ENCODE measurements at places on chromosomes 4 and X.
A peak's percentile ranks its signal among the peaks of the same experiment; 100 is the strongest.

DNA sequence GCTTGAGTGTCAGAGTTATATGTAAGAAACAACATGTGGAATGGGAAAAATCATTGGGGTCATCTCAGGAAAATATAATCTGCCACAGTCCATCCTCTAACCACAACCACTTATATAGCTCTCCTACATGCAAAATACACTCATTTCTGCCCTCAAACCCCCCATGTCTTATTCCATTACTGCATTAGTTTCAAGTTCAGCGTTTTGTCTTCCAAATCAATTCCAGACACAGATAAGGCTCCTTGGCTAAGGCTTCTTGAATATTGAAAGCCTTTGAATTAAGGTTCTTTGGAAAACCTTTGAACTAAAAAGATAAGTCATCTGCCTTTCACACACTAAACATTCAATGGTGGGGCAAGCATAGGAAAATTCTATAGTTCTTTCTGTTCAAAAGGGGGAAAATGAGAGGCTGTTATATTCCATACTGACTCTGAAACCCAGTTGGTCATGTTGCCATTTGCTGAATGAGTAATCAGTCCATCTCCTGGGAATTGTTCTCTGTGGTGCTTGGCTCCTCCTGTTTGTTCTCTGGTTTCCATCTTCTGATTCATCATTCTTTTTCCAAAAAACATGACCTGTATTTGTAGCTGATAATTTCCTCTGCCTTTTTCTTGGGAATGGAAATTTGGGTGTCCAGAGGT, 218.7 kb downstream of the BMPR1B start:
- DNase-seq, result no peak

DNA sequence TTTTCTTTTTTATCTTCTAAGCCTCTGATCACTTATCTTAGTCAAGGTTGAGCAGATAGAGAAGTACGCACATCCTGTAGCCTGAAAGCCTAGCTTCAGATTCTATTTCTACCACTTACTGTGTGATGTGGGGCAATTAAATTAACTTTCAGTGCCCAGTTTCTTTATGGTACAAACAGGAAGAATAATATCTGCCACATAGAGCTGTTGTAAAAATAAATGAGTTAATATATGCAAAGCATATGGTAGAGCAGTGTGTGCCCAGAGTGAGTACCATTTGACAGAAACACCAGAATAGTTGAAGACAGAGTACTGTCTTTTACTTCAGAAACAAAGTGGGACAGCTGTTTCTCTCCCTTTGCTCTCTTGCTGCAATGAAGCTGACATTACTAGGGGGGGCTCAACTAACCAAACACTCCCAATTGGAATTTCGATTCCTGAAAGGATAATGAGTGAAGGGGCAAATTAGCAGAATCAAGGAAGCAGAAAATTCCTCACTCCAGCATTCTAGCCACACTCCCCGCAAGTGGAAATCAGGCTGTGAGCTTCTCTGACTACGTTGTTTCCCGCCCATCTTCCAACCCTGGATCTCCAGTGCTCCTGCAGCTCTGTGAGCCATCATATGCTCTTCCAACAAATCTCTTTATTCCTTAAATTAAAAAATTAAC, 80.4 kb downstream of the MAPK10 start:
- DNase-seq, result no peak

DNA sequence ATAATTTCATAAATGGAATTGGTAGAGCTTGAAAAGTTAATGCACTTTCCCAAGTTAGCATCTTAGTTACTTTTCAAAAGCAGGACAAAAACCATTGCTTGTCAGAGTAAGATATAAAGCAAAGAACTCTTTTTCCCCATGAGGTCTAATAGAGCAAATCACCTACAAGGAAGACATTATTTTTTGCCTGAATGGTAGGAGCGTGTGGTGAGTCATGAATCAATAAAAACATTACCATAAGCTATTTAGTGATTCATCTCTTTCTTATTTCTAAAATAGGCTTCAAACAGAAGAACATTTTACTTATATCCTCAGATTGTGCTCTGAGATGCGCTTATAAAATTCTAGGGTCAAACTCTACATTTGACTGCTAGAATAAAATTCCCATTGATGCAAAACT, 109.4 kb upstream of the GPRIN3 start:
- no peak for DNase-seq

GRCh38 chr4:108492816-108493595, 127.4 kb upstream of the RPL34 start:
- DNase-seq, result no peak

- DNase-seq, result no peak
Observed at GRCh38 chrX:76893930-76894329, 466.4 kb downstream of the MAGEE1 start.

DNA sequence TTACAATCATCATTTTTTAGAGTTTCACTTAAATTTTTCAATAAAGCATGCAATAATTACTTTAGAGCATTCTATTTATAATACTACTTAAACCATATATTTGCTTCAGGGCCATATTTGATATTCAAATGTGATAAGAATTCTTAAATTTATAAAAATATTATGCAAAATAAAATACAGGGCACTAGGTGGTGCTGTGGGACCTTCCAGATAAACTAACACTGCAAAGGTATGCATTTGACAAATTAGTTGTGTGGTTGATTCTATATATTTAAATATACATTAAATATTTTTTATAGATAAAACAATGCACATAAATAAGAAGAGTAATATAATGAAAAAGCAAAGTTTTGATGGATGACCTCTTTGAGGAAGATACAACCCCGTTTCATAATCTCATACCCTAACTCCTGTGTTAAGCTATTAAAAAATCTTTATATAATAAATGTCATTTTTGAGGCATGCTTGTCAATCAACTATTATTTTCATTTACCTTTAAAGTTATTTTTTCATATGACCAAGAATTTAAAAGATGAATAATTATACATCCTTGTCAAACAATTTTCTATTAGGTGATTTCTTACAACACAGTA, 128.4 kb downstream of the REELD1 start:
- DNase-seq, result no peak

DNA sequence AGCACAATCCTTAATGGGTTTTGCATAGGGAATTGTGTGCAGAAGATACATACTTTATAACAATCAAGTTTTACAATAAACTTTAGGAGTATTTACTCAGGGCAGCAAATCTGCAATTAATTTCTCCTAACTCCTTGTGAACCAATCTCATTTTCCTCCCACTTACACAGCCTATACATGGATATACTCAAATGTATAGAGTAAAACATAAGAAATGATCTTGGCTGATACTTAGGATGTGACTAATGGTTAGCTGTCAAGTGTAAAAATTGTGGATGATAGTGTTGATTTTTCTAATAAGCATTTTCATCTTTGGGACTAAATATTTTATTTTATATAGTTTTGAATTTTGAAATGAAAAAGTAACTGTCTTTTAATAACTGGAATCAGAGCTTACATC, 759.6 kb downstream of the GRID2 start:
- no peak for DNase-seq

- DNase-seq, result no peak
Observed at GRCh38 chr4:100816436-100817045, 298.7 kb upstream of the EMCN start.

GRCh38 chrX:153190381-153190780, 11.3 kb downstream of the MAGEA1 start:
- no peak for DNase-seq

DNA sequence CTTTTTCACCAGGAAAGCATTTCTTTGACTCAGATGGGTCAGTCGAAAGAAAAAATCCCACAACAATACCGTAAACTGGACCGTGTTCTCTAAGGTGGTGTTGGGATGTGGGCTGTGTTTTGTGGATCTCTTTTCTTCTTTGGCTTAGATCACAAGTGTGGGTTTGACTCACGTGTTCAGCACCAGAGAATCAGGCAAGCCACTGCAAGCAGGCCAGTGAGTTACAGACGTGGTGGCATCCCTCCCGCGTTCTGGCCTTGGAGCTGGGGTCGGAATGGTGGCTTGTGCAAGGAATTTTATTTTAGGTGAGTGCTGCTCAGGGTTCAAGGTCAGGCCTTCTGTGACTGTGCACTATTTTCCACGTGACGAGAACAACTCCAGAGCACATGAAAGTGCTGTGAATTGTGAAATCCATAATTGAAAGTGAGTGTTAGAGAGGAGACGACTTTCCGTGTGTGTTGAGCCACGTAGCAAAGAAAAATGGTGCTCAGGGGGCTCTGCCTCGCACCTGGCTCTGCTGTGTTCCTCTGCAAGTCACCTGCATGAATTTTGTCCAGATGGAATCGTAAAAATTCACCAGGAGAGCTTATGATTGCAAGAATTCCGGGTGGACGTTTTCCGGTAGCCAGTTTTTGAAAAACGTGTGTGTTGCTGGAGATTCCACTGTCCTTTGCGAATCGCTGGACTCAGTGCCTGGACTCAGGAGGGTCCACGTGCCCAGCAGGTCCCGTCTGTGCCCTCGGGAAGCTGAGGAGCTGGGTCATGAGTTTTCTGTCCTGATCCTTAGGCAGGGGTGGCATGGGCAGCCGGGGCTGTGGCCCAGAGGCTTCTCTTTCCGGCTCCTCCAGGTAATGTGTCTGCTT, 33.6 kb upstream of the HGFAC start:
- DNase-seq, result no peak

- DNase-seq, result no peak
Observed at GRCh38 chr4:94459462-94460161, 7.9 kb downstream of the PDLIM5 start.

DNA sequence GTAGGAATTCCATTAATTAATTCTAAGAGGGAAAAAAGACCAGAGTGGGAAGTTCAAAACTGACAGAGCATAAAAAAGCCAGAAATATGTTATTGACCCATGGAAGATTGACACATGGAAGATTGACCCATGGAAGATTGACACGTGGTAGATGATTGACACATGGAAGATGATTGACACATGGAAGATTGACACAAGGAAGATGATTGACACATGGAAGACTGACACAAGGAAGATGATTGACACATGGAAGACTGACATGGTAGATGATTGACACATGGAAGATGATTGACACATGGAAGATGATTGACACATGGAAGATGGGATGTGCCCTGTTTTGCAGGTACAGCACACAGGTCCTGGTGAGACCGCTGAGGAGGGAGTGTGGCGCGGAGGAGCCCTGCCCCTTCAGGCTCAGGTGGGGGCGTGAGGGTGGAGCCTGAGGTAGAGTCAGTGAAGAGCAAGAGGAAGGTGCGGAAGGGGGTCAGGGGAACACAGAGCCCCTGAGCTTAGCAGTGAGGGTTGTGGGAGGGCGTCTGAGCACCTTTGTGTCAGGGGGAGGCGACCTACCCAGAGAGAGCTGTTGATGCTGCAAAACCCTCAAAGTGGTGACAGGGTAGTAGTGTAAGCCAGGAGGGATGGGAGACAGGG, 15.8 kb upstream of the PDE6B start:
- no peak for DNase-seq

- DNase-seq, result no peak
Observed at GRCh38 chr4:8279321-8280157, 10.0 kb downstream of the HTRA3 start.

DNA sequence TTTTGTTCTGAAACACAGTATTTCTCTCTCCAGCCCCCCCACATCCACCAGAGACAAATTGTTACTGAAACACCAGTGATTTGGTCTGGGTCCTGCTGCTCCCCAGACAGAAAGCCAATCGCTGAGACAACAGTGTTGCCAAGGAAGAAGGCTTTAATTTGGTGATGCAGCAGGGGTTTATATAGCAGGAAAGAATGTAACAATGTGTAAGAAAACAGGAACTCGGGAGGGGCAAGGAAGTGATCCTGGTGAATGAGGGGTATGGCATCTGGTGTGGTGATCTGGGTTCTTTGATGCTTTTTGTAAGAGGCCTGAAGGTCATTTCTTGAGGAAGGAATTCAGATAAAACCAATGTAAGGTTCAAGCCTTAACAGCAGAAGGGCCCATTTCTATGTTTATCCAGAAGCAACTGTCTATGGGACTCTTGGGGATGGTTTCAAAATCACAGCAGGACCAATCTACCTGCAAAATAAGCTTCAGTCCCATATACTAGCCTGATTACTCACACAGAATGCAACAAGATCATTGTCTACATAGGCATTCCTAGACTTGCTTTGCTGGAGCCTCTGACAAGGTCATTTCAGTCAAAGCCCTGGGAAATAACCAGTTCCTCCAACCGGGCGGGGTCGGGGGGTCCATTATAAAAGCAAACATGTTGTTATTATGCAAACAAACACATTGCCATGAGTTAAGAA, 445.2 kb upstream of the ZFP42 start:
- no peak for DNase-seq

DNA sequence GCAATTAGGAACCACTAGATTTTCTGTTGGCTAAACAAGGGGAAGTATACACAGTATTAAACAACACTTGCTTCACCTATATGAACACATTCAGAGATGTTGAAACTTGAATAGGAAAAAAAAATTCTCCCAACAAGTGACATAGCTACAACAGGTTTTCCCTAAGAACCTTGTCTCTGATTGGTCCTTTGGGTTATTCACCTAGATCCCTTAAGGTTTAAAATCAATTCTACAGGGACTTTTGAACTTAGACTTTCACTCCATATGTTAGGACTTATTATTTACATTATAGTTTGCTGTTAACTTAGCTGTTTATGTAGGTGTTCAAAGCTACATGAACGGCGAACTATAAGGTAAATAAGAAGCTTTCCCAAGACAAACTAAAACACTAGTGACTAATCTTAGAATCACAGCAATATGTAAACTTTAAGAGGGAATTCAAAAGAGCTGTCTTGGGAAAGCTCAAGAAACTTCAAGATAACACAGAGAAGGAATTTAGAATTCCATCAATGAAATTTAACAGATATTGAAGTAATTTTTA, 72.2 kb upstream of the ZXDB start:
- DNase-seq, result no peak

GRCh38 chrX:154761977-154762536, 607 bp upstream of the DKC1 start:
- no peak for DNase-seq

- DNase-seq, result no peak
Observed at GRCh38 chr4:76723924-76724323, 174.0 kb downstream of the SOWAHB start.

DNA sequence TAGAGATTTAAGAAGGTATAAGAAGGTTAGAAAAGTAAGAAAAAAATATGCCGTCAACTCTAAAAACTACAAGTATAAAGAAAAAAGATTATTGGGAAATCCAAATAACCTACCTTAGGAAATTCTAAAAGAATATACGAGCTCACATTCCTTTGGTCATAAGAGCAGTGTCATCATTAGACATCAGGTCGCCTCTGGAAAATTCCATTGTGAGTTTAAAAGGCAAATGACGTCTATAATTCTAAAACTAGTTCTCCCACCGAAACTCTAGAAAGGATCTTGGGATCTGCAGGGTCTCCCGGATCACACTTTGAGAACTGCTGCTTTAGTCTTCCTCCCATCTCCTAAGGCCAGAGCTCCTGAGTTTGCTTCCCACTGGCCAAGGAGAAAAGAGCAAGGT, 518 bp upstream of the SAT1 start:
- DNase-seq, result no peak

- DNase-seq, result no peak
Observed at GRCh38 chr4:82968972-82969371, 41.7 kb downstream of the LIN54 start.

- peak; percentile 36 for DNase-seq
Observed at GRCh38 chrX:135520022-135520552, 373 bp upstream of the INTS6L start.

GRCh38 chr4:17347445-17347844, 164.4 kb downstream of the QDPR start:
- no peak for DNase-seq

All from AG04449 (cell line).